ENCODE measurements at places on chromosomes 2 and 18.
A peak's percentile ranks its signal among the peaks of the same experiment; 100 is the strongest.

- DNase-seq = no peak
Measured at GRCh38 chr18:51751901-51752300, 554.4 kb upstream of the MEX3C start.

- no peak for DNase-seq
Measured at GRCh38 chr18:69128566-69128965, 272.1 kb upstream of the DOK6 start.

- DNase-seq = no peak
Measured at GRCh38 chr2:194495046-194495445, 1162.0 kb upstream of the SLC39A10 start.

DNA sequence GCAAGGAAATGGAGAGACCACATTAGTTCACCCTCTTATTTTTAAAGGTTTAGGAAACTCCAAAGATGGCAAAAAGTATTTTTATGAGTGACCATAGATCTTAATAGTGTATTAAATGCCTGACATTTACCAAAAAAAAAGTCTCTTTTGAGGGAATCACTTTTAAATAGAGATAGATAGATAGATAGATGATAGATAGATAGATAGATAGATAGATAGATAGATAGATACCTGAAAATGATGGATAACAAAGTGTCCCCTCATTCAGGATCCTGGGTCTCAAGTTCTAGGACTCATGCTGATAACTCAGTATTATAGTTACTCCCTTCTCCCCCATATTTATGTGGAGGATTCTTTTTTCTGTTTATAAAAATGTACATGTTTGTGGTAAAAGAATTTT, 52.8 kb downstream of the FARP2 start:
- DNase-seq = no peak

DNA sequence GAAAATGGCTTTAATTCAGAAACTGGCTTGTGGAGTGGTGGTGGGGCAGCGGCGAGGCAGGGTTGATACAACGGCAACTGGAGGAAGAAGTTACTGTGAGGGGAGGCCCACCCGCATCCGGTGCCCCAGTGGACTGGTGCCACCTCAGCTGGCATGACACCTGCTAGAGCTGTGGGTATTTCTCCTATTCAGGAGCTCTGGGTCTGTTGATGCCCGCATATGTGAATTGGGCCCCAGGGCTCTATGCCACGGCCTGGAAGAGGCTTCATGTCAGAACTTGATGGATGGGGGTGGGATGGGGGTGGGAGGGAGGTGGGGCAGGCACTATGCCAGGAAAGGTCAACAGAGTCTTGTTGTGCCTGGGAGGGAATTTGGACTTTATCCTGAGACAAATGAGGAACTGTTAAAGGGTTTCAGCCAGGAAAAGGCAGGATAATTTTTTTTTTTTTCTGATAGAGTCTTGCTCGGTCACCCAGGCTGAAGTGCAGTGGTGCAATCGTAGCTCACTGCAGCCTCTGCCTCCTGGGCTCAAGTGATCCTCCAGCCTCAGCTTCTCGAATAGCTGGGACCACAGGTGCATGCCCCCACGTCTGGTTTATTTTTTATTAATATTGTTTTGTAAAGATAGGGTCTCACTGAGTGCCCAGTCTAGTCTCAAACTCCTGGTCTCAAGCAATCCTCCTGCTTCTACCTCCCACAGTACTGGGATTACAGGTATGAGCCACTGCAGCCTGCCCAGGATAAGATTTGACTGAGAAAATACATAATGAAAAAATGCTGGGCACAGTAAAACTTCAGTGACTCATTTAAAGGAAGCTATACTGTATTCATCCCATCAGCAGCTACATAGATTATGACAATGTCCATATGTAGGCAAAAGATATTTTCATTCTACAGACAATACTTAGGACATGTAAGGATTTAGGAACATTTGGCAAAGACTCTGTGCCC, 52.6 kb downstream of the SH2D6 start:
- peak; percentile 54 for DNase-seq

DNA sequence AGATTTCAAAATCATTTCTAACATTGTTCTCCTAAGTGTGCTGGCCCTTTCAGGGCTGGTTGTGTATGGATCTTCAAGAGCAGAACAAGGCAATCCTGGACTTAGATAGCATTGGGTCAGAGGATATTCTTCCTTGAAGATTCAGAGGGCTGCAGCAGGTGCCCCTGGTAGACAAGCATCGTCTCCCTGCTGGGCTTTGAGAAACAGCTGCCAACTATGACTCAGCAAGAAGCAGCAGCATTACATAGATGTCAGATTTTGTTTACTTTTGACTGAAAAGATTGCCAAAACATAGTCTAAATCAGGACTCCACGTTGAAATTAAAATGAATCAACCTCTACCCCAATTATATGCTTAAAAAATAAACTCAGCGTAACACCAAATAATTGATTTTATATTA, 618.8 kb downstream of the SOCS6 start:
- peak; percentile 3 for DNase-seq

DNA sequence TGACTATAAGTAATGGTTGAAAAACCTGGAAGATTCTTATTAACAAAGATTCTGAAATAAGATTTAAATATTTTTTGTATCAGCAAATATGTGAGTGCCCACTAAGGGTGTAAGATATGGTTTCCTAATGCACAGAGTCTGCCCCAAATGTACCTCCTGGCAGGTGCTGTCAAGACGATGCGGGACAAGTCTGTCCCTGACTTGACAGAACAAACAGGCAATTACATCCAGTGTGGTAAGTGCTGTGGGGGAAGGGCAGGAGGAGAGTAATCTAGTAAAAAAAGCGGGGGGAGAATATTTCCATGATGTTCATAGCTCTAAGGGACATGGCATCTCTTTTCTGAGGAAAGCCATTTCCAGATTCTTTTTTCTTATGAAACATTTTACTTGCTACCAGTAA, 127.5 kb downstream of the COL4A4 start:
- DNase-seq = no peak

- DNase-seq = no peak
Measured at GRCh38 chr2:120228503-120228902, 5.3 kb upstream of the TMEM185B start.

- DNase-seq = no peak
Measured at GRCh38 chr2:19809206-19809605, 92.6 kb downstream of the TTC32 start.

Data from kidney (tissue), 22 donors.